HAP-1 (cell line): ENCODE measurements at places on chromosomes 6 and 20.

- DNase-seq: no peak
Observed at GRCh38 chr20:18360635-18361034, 72.3 kb downstream of the ZNF133 start.

- DNase-seq: no peak
Observed at GRCh38 chr20:51727872-51728271, 40.3 kb downstream of the ATP9A start.

DNA sequence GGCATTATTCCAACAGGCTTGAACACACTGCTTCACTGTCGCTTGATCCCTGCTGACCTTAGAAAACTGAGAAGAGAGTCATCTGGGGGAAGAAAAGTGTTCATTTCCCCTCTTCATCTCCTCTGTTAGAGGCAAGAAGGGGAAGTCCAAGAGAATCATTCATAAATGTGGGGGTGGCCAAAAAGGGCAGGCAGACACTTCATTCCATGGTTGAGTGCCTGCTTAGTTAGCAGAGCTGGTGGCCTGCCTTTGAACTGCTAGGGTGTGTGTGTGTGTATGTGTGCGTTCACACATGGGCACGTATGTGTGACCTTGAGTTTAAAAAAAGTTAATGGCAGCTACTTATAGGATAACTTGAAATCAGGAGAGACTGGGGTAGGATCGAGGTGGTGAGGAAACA is 39.4 kb upstream of the RFPL4B start:
- DNase-seq: no peak

GRCh38 chr20:53869466-53870258 is 200.7 kb downstream of the BCAS1 start:
- peak; percentile 82 for DNase-seq

DNA sequence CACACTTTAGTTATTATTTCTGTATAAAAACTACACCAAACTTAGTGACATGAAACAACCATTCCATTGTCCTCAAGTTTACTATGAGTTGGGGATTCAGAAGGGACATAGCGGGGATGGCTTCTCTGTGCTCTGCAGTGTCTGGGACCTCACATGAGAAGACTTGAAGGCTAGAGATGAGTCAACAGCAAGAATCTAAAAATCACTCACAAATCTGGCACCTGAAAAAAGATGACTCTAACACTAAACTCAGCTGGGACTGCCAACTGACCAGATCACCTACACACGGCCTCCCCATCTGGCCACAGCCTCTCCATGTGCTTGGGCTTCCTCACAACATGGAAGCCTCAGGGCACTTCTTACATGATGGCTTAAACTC is 63.0 kb upstream of the EYA2 start:
- no peak for DNase-seq

DNA sequence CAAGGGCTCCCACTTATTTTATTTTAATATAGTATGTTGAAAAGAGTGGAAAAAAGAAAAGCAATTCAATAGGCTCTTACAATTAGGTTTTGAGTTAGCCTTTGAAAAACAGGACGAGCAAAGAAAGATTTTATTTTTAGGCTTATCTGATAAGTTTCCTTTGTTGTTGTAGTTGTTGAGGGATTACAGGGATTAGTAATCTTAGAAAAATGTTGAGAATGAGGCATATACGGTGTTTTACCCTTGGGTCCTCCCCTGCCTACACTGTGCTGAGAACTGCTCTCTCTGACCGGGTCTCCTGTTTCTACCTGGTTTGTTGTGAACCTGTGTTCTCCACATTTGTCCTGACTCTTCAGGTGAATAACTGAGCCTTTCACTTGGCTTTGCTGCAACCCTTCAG is 16.7 kb downstream of the TRAPPC3L start:
- DNase-seq: peak; percentile 47

DNA sequence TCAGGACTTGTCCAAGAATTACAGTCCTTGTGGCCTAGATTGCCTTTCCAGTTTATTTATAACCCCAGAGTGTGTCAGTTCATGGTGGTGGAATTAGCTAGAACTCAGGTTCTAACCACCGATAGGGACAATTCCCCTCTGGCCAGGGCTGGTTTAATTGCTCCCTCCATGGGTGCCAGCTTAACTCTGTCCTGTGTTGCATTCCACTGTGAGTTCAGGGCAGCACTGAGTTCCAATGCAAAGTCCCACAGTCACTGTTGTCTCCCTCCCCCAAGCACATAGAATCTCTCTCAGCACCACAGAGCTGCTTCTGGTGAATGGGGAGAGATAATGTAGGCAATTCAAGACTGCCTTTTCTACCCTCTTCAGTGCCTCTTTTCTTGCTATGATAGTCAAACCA is 82.5 kb upstream of the TNFRSF21 start:
- no peak for DNase-seq

GRCh38 chr20:54067606-54068174 is 2.7 kb downstream of the BCAS1 start:
- DNase-seq: no peak

- no peak for DNase-seq
Observed at GRCh38 chr6:108323710-108324466, 29.0 kb downstream of the AFG1L start.

DNA sequence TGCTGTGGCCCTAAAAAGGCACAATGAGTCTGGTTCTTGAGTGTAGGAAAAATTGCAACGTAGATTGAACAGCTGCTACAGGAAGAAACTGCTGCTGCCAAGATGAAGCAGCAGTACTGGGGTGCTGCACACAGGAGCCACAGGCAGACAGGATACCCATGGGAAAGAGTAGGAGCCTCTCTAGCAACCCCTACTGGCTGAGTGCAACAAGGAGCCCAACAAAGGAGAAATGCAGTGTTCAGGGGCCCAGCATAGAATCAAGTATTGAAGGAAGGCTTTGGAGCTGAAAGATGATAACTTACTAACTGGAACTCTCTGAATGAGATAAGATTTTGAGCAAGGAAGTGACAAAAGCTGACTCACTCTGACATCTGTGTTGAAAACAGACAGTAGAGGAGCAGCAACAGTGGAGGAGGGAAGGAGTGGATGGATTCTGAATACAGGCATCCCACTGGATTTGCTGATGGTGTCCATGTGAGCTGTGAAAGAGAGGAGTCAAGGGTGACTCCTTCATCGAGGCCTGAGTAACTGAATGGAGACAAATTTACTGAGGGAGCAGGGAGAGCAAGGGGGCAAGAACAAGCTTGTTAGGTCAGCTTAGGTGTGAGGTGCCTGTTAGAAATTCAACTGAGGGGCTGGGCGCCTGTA is 534.7 kb upstream of the JARID2 start:
- DNase-seq: peak; percentile 22

- no peak for DNase-seq
Observed at GRCh38 chr6:15623276-15624116, 39.3 kb downstream of the DTNBP1 start.

- DNase-seq: no peak
Observed at GRCh38 chr20:49338061-49338460, 60.2 kb upstream of the ZNFX1 start.

DNA sequence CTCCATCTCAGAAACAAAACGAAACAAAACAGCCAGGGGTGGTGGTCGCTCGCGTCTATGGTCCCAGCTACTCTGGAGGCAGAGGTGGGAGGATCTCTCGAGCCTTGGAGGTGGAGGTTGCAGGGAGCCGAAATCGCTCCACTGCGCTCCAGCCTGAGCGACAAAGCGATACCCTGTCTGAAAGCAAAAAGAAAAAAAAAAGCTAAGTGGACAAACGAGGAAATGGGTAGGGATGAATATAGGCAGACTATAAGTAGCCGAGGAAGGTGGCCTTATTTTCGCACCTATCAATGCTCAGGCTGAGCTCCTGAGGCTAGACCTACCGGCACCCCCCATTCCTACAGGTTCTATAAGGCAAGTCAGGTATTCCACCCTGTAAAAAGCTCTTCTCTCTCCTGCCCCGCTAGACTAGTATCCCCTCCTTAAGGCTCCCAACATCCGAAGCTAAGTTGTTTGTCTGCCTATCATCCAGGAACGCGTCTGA is 650 bp upstream of the CASP8AP2 start:
- DNase-seq: peak; percentile 35

DNA sequence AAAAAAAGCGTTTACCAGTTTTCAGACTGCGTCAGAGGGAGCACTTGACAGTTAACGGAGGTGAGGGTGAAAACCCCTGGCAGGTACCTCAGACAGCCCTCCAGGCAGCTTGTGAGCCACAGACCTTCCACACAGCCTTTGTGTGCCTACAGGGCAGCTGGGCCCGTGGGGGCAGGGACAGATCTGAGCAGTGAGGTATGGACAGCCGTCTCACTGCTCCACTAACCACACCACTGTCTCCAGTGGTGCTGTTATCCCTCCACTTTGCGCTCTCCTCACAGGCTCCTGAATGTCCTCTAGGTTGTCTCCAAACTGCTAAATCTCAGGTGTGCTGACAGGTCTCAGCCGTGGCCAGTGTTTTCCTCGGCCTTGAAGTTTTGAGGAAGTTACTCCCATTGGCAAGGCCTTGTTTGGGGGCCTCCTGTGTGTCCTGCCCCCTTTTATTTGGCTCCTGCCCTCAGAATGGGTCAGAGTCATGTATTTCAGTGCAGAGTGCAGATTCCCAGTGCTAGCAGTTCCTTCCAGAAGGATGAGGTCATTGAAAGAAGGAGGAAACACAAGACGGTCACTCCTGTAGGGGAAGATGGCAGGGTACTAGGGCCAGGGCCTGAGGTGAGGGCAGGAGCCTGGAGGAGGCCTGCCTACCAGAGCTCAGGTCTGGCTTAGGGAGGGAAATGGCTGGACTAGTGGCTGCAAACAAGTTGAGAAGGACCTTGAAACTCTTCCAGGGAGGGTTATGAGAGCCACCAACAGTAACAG is 11.8 kb downstream of the GFRA4 start:
- DNase-seq: no peak

- DNase-seq: no peak
Observed at GRCh38 chr6:168411793-168412192, 29.2 kb upstream of the SMOC2 start.

- DNase-seq: no peak
Observed at GRCh38 chr6:25253351-25253750, 25.8 kb upstream of the CARMIL1 start.

DNA sequence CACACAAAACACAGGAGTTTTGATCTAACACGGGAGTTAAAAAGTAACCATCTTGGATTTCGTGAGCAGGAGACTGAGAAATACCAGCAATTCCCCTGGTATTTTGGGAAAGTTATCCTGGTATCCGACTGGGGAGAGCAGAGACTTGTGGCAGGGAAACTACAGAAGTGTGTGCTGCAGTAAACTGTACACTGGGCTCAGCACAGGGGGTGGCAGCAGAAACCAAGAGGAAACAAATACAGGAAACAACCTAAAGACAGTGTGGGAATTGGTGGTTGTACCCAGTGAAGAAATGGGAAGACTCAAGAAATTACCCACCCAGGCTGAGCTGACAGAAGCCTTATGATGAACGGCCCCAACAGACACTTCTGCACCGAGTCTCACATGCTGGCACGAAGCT is 109.8 kb downstream of the CHD6 start:
- no peak for DNase-seq

DNA sequence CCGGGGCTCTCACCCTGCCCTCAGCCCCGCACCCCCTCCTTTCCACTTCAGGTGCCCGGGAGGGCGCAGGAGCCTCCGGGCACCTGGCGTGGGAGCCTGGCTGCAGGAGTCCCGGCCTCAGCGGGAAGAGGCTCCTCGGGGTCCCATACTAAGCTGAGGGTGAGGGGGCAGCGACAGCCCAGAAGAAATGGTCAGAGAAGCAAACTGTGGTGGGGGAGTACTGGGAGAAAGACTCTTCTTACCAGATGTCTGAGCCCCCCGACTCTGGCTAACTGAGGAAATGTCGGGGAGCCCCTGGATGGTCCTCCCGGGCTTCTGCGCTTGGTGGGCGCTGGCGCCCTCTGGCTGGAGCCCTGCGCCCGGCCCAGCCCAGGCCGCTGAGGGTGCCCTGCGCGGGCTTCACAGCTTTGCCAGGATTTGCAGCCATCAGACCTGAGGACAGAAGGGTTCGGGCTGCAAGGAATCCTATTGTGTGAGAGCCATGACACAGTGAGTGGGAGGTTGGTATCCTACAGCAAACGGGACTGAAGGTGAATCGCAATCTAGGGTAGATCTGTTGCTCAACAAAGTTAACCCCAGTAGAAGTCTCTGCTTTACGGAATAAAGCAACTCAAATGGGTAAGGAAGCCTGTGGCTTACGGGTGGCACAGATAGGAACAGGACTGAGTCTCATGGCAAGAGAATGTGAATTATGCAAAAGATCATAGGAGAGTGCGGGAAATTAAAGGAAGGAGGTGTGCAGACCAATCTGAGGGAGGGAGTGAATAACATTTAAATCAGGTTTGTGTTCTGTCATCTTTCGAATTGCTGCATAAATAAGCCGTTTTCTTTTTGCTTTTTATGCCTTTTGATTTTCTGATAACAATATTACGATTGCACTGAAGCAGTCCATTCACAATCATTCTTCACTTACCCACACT is 639 bp upstream of the RCAN2 start:
- DNase-seq: no peak
